NCI-H524 treated with DMSO at 0.1 percent for 48 hours (cell line): ENCODE measurements at places on chromosomes 4 and X.

GRCh38 chr4:42398171-42398870 lies 1.0 kb downstream of the SHISA3 start:
- DNase-seq: no peak

GRCh38 chrX:16445166-16445752 lies 204.7 kb upstream of the S100G start:
- no peak for DNase-seq

GRCh38 chr4:71126719-71127118 lies 133.3 kb downstream of the DCK start:
- DNase-seq: no peak

DNA sequence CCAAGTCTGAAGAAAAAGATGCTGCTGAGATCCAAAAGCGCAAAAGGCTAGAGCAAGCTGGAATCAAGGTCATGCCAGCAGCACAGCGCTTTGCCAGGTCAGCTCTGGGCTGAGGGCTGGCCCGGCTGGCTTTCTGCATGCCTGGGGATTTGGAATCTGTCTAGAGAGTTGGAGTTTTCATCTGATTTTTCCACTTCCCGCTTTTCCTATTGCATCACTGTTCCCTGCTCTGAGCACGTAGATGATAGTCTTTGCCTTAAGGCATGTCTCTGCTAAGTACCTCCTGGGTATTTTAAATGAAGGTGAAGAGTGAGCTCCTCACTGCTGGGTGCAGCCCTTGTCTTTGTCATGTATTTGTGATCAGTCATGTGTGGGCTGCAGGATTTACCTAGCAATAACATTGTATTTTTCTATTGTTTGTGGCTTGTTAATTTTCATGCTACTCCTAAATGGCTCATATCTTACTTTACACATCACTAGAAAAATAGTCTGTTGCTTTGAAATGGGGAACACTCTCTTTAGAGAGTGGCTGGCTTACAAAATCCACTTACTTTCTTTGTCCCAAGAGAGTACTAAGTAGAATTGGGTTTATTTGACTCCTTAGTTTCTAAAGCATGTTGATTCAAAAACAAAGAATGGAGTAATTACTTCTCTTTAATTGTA lies 82.8 kb downstream of the LIMCH1 start:
- DNase-seq: no peak

DNA sequence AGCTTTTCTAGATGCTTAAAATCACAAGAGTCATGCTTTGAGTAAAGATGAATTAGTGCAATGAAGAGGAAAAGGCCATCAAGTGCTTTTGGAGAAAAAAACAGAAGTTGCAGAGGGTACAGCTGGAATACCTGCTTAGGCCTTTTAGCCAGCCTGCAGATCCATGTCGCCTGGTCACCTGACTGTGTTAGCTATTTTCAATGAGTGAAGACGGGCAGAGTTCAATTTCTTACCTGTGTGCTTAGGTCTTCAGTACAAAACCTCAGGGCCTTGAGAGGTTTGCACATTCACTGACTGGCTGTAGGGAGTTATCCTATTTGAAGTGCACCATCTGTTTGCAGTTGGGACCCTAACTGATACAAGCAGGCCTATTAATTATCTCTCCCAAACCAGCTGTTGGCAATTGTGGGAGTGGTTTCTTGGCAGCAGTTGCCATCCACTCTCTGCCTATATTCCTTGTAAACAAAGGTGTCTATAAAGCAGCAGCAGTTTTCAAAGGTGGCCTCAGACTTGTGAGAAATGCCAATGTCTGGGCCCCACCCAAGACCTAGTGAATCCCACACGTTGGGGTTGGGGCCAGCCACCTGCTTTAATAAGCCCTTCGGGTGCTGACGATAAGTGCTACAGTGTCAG lies 16.3 kb upstream of the FAT1 start:
- DNase-seq: peak; percentile 80

- DNase-seq: no peak
Observed at GRCh38 chr4:168651374-168651773, 154.5 kb downstream of the PALLD start.

DNA sequence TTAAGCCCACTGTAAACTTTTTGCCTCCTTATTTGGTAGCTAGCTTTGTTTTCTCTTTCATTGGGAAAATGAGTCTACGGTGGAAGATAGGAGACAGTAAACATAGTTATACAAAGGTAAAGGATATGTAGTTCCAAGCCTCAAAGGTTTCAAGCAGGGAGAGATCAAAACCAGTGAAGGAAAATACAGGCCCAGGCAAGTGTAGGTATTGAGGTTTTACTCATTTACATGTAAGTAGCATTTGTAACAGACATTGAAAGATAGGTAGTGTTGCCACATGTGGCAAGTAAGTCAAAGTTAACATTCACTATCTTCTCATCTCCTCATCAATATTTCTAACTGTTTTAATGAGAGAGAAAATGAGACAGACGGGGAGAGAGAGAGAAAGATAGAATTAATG lies 136.5 kb downstream of the RTL3 start:
- no peak for DNase-seq

DNA sequence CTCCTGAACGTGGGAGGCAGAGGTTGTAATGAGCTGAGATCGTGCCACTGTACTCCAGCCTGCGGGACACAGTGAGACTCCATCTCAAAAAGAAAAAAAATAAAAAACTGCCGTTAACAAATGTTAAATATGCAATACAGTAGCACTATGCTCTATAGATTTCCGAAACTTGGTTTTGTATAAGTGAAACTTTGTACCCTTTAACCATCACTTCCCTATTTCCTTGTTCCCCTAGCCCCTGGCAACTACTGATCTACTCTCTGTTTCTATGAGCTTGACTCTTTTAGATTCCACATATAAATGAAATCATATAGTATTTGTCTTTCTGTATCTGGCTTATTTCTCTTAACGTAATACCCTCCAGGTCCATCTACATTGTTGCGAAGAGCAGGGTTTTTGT lies 74.1 kb downstream of the TAB3 start:
- no peak for DNase-seq

DNA sequence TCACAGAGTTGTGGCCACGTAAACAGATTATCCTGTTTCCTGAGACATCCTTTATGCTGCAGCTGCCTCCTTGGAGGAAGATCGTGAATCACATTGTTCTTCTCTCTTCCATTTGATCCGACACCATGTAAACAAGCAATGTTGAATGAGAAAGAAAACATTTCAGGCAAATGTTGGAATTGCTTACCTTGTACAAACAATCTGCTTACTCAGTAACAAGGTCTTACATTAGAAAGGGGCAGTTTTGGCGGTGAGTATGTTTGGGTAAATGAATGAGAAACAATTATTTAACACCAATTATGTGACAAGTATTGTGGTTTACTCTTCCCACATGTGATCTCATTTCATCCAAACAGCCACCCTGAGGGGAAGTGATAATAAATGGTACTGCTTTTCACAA lies 637.8 kb downstream of the RAB28 start:
- DNase-seq: no peak

GRCh38 chr4:16686195-16686594 lies 212.2 kb downstream of the LDB2 start:
- DNase-seq: no peak

- no peak for DNase-seq
Observed at GRCh38 chrX:70480660-70481018, 36.0 kb downstream of the DLG3 start.

GRCh38 chr4:137861682-137862081 lies 329.4 kb upstream of the PCDH18 start:
- DNase-seq: no peak

DNA sequence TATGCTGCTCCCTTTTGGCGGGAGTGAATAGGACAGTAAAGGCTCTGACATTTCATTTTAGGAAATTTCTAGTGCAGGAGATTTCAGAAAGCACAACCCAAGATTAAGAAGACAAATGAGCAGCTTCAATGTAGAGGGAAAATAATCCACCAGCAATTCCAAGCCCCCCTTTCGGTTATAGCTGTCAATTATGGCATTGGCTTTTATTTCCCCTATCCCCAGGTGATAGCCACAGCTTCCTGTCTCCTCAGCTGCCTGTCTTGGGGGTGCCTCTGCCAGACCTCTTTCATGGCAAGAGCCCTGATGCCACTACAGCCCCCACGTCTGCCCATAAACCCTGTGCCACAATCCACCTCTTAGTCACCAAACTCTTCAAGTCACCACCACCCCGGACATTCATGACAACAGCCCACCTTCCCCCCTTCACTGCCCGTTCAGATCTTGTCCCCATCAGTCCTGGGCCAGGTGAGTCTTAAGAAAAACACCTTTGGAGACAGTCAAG lies 48.4 kb upstream of the CLNK start:
- no peak for DNase-seq

- DNase-seq: no peak
Observed at GRCh38 chr4:187301923-187302322, 578.3 kb upstream of the FAT1 start.

- DNase-seq: no peak
Observed at GRCh38 chr4:94338681-94339351, 3.8 kb downstream of the HPGDS start.

GRCh38 chrX:151478058-151478457 lies 81.1 kb downstream of the VMA21 start:
- DNase-seq: no peak

- DNase-seq: no peak
Observed at GRCh38 chrX:110992611-110993010, 103.4 kb upstream of the PAK3 start.

DNA sequence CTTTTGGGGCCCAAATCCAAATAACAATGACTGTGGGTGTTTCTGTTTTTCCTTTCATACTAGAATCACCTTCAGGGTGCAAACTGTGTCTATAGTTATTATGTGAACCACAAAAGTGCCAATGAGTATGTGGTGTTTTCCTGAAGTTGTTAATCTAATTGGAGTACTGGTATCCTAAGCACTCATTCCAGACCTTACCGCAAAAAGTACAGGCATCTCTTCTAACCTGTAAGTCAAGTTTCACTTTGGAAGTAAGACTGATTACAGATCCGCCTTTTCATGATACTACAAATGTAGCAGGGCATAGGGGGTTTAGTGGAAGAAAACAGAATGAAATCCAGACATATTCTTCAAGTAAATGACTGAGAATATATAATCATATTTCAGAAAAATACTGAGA lies 16.1 kb downstream of the COQ2 start:
- DNase-seq: no peak

- DNase-seq: peak; percentile 47
Observed at GRCh38 chr4:42995343-42995944, 102.9 kb downstream of the GRXCR1 start.

DNA sequence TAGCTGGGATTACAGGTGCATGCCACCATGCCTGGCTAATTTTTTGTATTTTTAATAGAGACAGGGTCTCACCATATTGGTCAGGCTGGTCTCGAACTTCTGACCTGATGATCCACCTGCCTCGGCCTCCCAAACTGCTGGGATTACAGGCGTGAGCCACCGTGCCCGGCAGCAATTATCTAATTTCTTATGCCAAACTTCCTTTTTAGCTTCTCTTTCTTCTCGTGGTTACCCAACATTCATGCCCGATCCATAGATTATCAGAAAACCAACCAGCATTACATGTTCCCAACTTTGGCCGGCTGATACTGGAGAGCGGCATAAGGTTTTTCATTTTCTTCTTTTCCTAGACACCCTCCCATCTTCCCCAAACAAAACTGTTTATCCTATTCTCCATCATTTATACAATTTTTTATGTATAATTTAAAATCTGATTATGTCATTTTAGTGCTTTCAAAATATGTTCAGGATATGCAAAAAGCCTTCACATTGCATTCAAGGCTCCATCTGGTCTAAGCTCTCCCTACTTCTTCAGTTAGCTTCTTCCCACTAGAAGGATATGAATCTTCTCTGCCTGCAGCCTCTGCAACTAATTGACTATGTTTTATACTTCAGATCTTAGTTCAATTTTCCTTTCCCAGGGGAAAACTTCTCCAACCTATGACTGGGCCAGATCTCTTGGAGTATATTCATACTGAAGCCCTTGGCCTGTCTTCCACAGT lies 8.7 kb downstream of the SLC7A11 start:
- no peak for DNase-seq

DNA sequence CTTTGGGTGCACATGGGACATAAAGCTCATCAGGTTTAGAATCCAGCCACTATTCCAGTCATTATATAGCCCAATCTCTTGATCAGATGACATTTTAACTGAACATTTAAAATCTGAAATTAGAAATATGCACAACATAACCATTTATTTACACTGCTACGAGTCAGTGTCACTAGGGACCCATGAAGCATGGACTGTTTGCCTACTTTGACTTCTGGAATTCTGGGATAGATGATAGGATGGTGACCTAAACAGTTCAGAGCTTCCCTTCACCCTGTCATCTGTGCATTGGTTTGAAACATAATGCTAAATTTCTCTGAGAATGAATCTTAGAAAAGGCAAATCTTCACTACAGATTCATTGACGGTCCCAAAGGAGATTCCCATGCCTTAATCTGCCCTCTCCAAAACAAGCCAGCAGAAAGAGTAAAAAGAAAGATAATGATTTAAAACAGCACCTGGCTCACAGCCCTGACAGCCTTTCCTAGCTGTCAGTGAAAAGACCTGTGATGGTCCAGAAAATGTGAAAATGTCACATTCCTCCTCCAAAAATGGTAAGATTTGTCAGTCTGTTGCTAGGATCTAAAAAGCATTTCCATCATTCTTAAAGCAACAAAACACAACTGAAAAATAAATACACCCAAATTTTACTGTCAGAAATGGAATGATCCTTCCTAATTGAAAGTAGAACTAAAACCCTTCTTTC lies 18.9 kb upstream of the HERC3 start:
- DNase-seq: no peak

DNA sequence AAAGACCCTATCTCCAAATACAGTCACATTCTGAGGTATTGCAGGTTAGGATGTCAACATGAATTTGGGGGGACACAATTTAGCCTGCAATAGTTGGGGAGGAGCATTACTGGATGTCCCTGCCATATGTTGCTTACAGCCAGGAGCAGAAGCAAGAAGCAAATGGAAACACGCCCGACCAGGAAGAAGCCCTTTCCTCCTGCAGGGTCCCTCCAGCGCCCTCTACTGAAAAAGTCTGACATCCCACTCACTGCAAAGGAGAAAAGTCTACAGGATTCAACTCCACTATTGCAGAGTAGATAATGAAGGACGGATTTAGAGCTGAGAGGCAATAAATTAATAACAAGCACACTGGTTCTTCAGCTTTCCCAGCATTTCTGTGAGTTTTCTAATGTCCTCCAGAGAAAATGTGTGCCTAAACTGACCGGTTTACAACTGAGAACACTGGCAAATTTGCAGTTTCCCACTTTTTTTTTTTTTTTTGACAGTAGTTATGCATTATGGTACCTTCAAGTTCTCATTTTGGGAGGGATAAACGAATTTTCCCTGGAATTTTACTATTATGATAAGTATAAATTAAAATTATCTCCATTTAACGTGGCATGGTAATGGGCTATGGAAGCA lies 31.7 kb downstream of the COQ2 start:
- peak; percentile 14 for DNase-seq
